Progenitor cell of endocrine pancreas (in vitro differentiated cells): ENCODE measurements at places on chromosomes 6 and 20.
A peak's percentile ranks its signal among the peaks of the same experiment; 100 is the strongest.

GRCh38 chr20:62971950-62972844 lies 19.7 kb downstream of the SLC17A9 start:
- H3K27ac ChIP-seq: peak overlapping the region; percentile 25
- DNase-seq: peak; percentile 85
- peaks cover 1% of the 10 kb centered on the region for H3K4me1 ChIP-seq
- H3K36me3 ChIP-seq: no peaks in the 10 kb centered on the region
- peaks cover 56% of the 10 kb centered on the region for H3K27me3 ChIP-seq

- no peak overlapping the region for H3K4me3 ChIP-seq
- H3K27me3 ChIP-seq: peaks cover 8% of the 10 kb centered on the region
- no peak overlapping the region for H3K27ac ChIP-seq
- peaks cover 7% of the 10 kb centered on the region for H3K4me1 ChIP-seq
- no peak for DNase-seq
Observed at GRCh38 chr6:40395066-40395697, 192.0 kb downstream of the LRFN2 start.

- peaks cover 1% of the 10 kb centered on the region for H3K4me1 ChIP-seq
- no peak overlapping the region for H3K4me3 ChIP-seq
- no peak for DNase-seq
- H3K27ac ChIP-seq: no peak overlapping the region
- no peaks in the 10 kb centered on the region for H3K36me3 ChIP-seq
Observed at GRCh38 chr6:101276066-101276465, 117.4 kb upstream of the GRIK2 start.

GRCh38 chr20:8116067-8116811 lies 15.8 kb upstream of the PLCB1 start:
- H3K36me3 ChIP-seq: no peaks in the 10 kb centered on the region
- no peaks in the 10 kb centered on the region for H3K27me3 ChIP-seq
- no peaks in the 10 kb centered on the region for H3K4me1 ChIP-seq
- no peak overlapping the region for H3K4me3 ChIP-seq

GRCh38 chr6:124056407-124057334 lies 253.0 kb downstream of the NKAIN2 start:
- no peaks in the 10 kb centered on the region for H3K36me3 ChIP-seq
- peak overlapping the region; percentile 22 for H3K4me3 ChIP-seq
- peaks cover 8% of the 10 kb centered on the region for H3K27me3 ChIP-seq
- no peak for DNase-seq

DNA sequence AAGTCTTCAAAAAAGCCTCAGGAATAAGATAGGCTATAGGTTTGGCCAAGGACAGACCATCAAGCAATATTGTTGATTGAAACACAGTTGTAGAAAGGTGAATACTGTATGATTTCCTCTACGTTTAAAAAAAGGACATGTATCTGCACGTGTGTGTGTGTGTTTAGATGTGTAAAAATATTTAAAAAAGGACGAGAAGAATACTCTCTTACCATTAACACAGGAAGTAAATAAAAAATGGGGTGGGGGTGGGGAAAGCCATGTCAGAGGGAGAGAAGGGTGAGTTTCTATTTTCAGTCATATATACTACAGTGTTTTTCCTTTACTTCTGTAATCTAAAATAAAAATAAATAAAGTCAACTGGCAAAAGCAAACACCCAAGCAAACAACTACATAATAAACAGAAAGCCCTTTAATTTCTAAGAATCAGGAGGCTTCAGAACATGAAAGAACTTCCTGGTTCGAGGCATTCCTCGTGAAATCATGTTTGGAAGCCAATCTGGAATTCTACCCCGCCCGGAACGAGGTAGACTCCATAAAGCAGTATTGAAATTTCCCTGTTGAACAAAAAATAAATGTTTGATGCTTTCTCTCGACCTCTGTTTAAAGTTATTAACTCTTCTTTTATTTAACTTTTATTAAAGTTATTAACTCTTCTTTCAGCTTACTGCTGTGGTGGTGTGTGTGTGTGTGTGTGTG lies 158.1 kb upstream of the ZNF217 start:
- H3K4me1 ChIP-seq: peaks cover 17% of the 10 kb centered on the region
- no peak for DNase-seq
- no peaks in the 10 kb centered on the region for H3K36me3 ChIP-seq
- no peaks in the 10 kb centered on the region for H3K27me3 ChIP-seq

DNA sequence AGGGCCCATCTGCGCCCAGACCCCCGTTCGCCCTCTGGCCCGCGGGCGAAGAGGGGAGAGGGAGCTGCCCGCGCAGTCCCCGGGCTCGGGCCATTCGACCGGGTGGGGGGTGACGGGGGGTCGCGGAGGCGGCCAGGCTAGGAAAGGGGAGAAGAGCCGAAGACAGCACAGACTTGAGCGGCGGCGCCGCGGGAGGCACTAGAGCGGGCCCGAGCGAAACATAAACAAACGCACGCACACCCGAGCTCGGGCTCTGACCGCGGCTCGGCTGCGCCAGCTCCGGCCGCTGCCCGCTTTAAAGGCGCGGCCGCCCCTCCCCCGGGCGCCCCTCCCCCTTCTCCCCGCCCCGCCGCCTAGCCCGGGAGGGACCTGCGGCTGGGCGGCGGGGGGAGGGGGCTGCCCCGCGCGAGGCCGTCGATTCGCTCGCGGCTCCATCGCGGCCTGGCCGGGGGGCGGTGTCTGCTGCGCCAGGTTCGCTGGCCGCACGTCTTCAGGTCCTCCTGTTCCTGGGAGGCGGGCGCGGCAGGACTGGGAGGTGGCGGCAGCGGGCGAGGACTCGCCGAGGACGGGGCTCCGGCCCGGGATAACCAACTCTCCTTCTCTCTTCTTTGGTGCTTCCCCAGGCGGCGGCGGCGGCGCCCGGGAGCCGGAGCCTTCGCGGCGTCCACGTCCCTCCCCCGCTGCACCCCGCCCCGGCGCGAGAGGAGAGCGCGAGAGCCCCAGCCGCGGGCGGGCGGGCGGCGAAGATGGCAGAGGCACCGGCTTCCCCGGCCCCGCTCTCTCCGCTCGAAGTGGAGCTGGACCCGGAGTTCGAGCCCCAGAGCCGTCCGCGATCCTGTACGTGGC lies at the start of gene FOXO3:
Gene FOXO3 (plus strand): TSS at position 455 of the 846 bp plus-strand sequence. CDS start 292 bp downstream, at position 747.
- H3K27ac ChIP-seq: peak within 1 kb of the TSS; percentile 97
- H3K4me1 ChIP-seq: peaks cover 25% of the 10 kb centered on the region
- peaks cover 2% of the 10 kb centered on the region for H3K36me3 ChIP-seq
- DNase-seq: peak; percentile 87

DNA sequence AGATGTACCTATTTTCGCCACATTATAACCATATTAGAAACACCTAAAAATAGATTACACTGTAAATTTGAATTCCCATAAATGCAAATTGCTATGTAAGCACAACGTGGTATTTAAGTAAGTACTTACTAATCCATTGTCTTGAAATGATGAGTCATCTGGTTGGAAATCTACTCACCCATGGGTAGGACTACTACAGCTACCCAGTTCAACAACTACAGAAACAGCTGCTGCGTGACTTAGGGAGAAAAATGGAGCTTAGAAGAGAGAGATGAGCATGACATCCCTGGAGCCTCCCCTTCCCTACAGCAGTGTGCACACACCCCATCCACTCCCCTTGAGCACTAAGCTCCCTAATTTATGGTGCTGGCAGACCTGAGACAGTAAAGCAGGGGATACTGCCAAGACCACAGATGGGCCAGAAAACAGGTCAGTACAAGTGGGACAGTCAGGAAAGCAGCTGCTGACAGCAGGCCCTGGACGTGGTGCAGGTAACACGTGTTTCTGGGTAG lies 26.9 kb downstream of the RRAGD start:
- H3K27ac ChIP-seq: no peak overlapping the region
- no peaks in the 10 kb centered on the region for H3K36me3 ChIP-seq
- H3K4me1 ChIP-seq: no peaks in the 10 kb centered on the region
- no peak overlapping the region for H3K4me3 ChIP-seq
- H3K27me3 ChIP-seq: no peaks in the 10 kb centered on the region

- no peak overlapping the region for H3K27ac ChIP-seq
- H3K4me3 ChIP-seq: no peak overlapping the region
- peaks cover 31% of the 10 kb centered on the region for H3K27me3 ChIP-seq
- H3K36me3 ChIP-seq: no peaks in the 10 kb centered on the region
- DNase-seq: no peak
- H3K4me1 ChIP-seq: no peaks in the 10 kb centered on the region
Observed at GRCh38 chr20:48844996-48845395, 17.2 kb upstream of the PREX1 start.

GRCh38 chr20:34110025-34110744 lies 1.9 kb downstream of the EIF2S2 start:
- peaks cover 11% of the 10 kb centered on the region for H3K36me3 ChIP-seq
- H3K4me3 ChIP-seq: peak overlapping the region; percentile 88
- DNase-seq: no peak
- no peaks in the 10 kb centered on the region for H3K27me3 ChIP-seq
- H3K4me1 ChIP-seq: peaks cover 31% of the 10 kb centered on the region

GRCh38 chr6:146560607-146561006 lies 17.0 kb downstream of the RAB32 start:
- H3K27me3 ChIP-seq: no peaks in the 10 kb centered on the region
- no peak overlapping the region for H3K27ac ChIP-seq
- peaks cover 2% of the 10 kb centered on the region for H3K4me1 ChIP-seq
- no peak overlapping the region for H3K4me3 ChIP-seq
- peaks cover 2% of the 10 kb centered on the region for H3K36me3 ChIP-seq

- DNase-seq: no peak
Observed at GRCh38 chr6:101534386-101534785, 140.9 kb downstream of the GRIK2 start.

DNA sequence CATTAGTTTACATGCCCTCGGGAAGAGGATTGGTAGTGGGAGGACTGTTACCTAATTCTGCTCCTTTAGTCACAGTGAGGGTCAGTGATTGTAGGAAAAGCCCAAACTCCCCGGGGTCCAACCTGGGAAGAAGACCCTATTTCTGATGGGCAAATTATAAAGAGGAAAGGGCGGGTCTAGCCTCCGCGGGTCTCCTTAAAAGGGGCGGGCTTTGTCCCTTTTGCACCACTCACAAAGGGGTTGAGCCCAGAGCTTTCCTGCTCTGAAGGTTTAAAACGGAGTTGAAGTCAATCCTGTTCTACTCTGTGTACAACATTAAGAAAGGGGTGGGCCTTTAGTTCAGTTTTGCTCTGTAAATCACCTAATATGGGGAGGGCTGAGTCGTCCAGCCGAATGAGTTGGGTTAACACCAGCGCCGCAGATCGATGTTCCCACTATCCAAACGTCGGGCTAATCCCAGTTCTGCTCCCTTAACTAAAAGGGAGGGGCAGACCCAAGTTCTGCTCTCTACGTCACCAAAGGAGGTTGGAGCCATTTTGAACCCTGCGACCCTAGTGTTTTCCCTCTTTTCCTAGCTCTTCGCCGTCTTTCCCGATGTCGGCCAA lies 920 bp upstream of the RNF5 start:
- H3K4me1 ChIP-seq: peaks cover 51% of the 10 kb centered on the region
- H3K27ac ChIP-seq: peak overlapping the region; percentile 100
- peaks cover 12% of the 10 kb centered on the region for H3K36me3 ChIP-seq
- DNase-seq: no peak

DNA sequence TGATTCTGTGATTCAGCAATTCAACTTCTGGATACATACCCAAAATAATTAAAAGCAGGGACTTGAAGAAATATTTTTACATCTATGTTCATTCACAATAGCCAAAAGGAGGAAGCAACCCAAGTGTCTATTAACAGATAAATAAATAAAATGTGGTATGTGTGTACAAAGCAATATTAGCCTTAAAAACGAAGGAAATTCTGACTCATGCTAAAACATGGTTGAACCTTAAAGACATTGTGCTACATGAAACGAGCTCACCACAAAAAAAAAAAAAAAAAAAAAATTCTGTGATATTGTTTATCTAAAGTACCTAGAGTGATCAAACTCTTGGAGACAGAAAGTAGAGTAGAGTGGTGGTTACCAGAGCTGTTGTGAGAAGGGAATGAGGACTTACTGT lies 54.8 kb upstream of the TFAP2D start:
- H3K4me3 ChIP-seq: no peak overlapping the region
- H3K27me3 ChIP-seq: no peaks in the 10 kb centered on the region
- DNase-seq: no peak
- no peaks in the 10 kb centered on the region for H3K36me3 ChIP-seq
- H3K27ac ChIP-seq: no peak overlapping the region
- no peaks in the 10 kb centered on the region for H3K4me1 ChIP-seq

DNA sequence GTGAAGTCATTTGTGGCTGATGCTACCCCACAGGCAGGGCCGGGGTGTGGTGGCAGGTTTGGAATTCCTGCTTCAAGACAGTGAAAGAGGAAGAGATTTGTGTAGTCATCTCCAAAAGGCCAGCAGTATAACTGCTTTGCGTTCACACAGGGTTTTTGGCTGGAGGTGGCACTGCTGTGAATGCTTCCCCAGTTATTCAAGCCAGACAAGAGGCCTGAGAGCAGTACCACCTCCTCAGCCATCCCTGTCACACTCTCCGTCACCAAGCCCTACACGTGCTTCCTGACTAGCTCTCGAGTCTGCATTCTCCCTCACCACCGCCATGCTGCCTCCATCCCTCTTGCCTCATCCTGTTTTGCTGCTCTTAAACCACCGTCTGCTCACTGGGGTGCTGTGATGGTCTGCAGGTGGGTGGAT lies 23.9 kb downstream of the ARMC2 start:
- no peak overlapping the region for H3K27ac ChIP-seq
- H3K4me1 ChIP-seq: no peaks in the 10 kb centered on the region
- H3K27me3 ChIP-seq: no peaks in the 10 kb centered on the region
- peaks cover 22% of the 10 kb centered on the region for H3K36me3 ChIP-seq

DNA sequence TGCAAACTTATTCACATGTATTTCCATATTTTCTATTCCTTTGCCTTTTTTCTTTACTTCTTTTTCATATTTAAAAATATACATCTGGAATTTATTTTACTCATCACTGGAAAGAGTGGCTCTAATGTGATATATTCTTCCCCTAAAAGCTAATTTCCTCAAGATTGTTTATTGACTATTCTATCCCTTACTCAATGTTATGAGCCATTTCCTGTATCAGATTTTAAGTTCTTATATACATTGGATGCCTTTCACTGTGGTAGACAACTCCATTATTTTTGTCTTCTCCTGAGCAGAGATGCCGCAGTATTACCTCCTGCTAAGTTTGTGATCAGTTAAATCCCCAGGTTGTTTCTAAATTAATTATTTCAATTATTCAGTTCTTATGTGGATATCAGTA lies 418.4 kb upstream of the JAG1 start:
- DNase-seq: no peak
- H3K27me3 ChIP-seq: peaks cover 1% of the 10 kb centered on the region
- H3K27ac ChIP-seq: no peak overlapping the region
- H3K36me3 ChIP-seq: no peaks in the 10 kb centered on the region
- peaks cover 10% of the 10 kb centered on the region for H3K4me1 ChIP-seq

GRCh38 chr6:13048113-13048512 lies 280.2 kb downstream of the TBC1D7 start:
- peaks cover 11% of the 10 kb centered on the region for H3K27me3 ChIP-seq
- no peak for DNase-seq
- no peak overlapping the region for H3K4me3 ChIP-seq
- H3K27ac ChIP-seq: no peak overlapping the region

DNA sequence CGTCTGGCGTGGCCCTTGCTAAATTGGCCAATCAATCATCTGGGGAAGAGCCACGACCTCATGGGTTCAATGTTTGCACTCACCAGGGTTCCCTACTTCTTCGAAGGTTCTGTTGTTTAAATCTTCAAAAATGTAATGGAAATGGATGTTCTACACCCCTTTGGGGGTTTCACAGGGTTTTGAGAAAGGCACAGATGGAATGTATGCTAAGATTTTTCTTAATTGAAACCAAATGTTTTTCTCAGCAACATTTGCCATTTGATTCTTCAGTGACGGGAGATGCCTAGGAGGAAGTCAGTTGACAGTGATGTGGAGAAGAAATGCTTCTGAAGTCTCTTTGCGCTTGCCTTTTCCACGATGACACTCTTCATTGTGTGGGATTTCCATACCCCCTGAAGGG lies 312.3 kb downstream of the ESR1 start:
- H3K36me3 ChIP-seq: peaks cover 7% of the 10 kb centered on the region
- H3K4me3 ChIP-seq: no peak overlapping the region
- no peak overlapping the region for H3K27ac ChIP-seq
- no peaks in the 10 kb centered on the region for H3K27me3 ChIP-seq
- DNase-seq: no peak
